ENCODE measurements at places on chromosomes 5 and 9. TPM values are rescaled to one million over a fixed set of nuclear protein-coding genes. Genes with fewer than 3 reads are reported as not detected.

The SVEP1 gene
- total RNA-seq, result 38.1 TPM

The POU4F3 gene
- not detected for total RNA-seq

The WNT8A gene
- total RNA-seq, result not detected

The STPG3 gene
- total RNA-seq, result not detected

The QRFP gene
- not detected for total RNA-seq

The CFAP90 gene
- not detected for total RNA-seq

The OXCT1 gene
- 39.0 TPM for total RNA-seq

The ANKRA2 gene
- total RNA-seq, result 22.2 TPM

DNA sequence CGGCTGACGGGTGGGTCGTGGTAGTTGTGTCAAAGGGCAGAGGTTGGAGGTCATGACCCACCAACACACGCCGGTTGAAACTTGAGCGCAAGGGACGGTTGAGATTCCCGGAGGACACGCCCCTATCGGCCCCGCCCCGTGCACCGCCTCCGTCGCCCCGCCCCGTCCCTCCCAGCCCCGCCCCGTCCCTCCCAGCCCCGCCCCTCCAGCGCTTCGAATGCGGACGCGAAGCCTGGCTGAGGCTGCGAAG, 226 bp upstream of the RANBP17 start:
- no peak for DNase-seq

- DNase-seq, result no peak
These were observed 60.8 kb upstream of the ARRDC3 start for GRCh38 chr5:91443761-91444467.

DNA sequence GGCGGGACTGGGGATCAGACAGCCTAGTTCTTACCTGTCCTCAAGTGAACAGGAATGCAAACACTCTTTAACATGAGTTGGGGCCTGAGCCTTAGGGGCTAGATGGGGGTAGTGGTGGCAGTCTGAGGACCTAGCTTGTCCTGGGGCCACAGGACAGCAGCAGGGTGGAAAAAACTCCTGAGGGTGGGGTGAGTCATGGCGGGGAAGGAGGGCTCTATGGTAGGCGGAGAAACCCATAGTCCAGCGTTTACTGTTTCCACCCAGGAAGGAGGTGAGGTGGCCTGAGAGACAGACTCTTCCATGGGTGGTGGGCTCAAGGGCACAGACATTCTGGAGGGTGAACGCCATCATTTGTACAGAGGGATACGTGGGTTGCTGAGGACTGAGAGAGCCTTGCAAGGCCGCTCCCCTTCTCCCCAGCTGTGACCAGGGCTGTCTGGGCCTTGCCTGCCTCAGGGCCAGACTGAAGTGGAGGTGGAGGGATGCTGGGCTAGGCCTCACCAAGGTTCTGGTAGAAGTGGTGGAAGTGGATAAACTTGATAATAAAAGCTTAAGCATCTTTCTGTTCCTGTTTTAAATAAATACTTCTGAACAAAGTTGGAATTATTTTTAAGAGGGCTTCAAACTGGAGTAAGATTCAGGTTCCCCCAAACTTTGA, 1.1 kb upstream of the TSPAN17 start:
- DNase-seq, result no peak

GRCh38 chr5:95715799-95716461, 15.2 kb upstream of the RHOBTB3 start:
- no peak for DNase-seq

- peak; percentile 92 for DNase-seq
These were observed 258.4 kb upstream of the TAS2R1 start for GRCh38 chr5:9888501-9888901.

DNA sequence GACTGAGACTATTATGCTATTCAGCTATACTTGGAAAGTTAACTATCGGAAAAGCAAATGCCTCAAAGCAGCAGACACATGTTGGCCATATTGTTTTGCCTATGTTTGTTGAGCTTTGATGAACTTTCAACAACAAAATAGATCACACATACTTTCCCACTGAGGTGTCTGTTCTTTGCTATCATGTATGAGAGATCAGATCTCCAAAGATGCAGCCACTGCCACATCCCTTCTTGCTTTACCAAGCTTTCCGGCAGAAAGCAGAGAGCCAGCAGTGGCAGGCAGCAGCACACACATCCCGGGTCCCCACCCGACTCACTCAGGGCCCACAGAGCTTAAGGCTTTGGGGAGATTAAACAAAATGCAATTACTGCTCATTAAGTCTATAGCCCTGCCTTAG, 18.8 kb downstream of the ZBTB5 start:
- no peak for DNase-seq

- peak; percentile 78 for DNase-seq
These were observed 164.1 kb upstream of the ZNF618 start for GRCh38 chr9:113712053-113712452.

DNA sequence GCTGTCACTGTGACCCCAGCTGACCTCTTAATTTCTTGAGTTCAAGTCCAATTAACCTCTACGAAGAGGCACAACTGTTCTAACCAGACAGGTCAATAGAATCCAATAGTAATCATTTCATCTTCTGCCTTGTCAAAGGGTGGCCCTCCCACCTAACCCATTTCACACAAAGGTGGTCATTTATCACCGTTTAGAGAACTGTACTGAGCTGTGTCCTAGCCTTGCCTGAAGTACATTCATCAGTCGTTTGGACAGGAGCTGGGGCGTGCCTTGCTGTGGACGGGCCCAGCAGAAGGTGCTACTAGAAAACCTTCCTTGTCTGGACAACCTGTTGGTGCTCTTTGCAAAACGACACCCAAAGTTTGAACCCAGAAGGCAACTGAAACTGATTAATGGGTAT, 605.4 kb downstream of the ISL1 start:
- DNase-seq, result no peak

DNA sequence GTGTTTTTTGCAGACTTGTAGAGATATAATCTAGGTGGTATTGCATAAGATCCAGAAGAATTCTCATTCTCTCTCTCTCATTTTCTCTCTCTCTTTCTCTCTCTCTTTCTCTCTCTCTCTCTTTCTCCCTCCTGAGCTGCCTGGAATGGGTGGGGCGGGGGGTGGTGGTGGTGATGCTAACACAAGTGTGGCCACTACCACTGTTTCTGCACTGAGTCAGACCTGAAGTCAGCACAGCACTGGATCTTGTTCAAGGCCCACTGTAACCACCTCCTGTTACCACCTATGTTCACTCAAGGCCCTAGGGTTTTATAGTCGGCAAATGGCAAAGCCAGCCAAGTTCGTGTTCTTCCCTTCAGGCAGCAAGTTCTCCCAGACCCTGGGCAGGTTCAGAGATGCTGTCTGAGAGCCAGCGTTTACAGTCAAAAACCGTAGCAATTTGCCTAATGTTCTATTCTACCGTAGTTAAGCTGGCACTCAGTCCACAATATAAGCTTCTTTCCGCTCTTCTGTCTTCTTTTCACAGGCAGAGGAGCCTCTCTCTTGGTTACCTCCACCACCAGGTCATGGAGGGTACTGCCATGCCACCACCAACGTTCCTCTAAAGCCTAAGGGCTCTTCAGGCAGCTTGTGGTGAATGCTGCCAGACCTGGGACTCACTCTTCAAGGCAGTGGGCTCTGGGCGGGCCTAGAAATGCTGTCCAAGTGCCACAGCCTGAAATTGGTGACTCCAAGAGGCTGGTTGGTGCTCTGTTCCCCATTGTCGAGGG, 235.7 kb upstream of the PRR16 start:
- no peak for DNase-seq

- DNase-seq, result peak; percentile 28
These were observed 16.8 kb upstream of the ACTBL2 start for GRCh38 chr5:57499262-57500050.

- no peak for DNase-seq
These were observed 6.6 kb downstream of the C5orf52 start for GRCh38 chr5:157677931-157678330.

DNA sequence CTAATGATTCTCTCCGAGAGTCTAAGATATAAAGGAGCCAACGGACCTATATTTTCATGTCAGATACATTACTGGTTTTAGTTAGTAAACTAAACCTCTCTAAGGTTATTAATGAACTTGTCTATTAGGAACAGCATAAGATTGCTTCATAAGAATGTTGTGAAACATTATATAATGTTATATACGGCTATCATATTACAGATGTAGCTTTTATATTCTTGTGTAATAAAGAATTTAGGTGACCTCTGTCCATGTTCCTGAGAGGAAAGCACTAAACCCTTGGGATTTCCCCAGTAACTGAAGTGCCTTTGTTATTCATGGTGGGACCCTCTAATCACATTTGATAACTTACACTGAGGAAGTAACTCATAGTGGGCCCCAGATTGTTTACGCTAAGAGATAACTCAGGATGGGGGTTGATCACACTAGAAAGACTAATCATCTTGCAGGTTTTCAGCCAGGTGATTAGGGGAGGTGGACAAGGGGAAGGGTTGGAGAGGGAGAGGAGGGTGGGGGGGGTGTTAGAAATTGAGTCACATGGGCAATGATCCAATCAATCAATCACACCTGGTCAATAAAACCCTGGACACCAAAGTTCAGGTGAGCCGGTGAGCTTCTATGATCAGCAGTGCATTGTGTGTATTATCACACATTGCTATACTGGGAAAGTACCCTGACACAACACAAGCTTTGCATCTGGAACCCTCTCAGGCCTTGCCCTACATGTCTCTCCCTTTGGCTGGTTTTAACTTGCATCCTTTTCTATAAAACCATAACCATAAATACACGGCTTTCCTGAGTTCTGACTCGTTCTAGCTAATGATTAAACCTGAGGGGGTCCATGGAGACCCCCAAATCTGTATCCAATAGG, 25.8 kb downstream of the ECPAS start:
- no peak for DNase-seq

DNA sequence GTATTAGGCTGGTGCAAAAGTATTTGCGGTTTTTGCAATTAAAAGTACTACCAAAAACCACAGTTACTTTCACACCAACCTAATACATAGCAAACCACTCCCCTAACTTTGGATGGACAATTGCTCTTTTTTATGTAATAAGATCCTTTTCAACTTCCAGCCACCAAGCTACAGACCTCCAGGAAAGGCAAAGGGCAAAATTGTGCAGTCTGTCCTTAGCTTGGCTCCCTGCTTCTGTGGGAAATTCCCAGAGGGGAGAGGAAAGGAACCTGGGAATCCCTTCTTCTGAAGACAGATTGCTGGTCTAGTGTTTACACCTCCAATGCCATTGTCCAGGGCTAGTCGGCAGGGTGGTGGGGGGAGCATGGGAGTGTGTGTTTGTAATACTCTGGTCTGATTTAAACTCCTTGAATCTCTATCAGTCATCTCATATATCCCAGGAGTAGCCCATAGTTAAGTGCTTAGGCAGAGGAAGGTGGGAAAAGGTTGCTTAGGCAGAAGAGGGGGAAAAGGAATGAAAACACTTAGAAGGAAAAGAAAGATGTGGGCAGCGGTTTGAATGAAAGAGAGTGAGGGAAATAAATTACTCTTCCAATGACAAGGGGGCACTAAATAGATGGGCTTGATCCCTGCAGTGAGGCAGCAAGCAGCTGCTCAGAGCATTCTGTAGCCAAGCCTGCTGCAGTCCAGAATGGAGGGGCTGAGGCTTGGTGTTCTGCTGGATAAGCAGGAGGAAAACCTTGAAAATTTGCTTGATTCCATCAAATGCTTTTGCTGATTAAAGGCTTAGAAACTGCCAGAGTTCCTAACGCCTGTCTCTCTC, 86.9 kb upstream of the MAP1B start:
- DNase-seq, result no peak

- no peak for DNase-seq
These were observed 89.2 kb downstream of the PPIC start for GRCh38 chr5:122947372-122947771.

All from MG63 (cell line).